RPMI8226 (cell line): ENCODE measurements at places on chromosomes 6 and 20.
A peak's percentile ranks its signal among the peaks of the same experiment; 100 is the strongest.

DNA sequence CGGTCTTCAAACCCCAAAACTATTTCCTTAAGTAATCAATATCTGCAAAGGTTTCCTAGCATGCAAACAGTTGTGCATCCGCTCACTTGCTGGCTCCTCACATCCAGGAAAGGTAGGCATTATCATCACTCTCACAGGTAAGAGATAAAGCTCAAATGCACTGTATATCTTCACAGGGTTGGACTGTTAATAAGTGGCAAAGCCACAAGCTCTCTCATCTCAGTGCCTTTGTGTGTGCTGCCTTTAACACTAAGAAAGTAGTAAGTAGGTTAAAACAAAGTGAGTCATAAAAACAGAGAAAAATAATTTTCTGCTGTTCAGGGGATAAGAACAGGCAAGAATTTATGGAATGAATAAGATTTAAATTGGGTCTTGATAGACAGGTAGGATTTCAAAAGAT, 21.3 kb downstream of the MAN1A1 start:
- no peak for DNase-seq

DNA sequence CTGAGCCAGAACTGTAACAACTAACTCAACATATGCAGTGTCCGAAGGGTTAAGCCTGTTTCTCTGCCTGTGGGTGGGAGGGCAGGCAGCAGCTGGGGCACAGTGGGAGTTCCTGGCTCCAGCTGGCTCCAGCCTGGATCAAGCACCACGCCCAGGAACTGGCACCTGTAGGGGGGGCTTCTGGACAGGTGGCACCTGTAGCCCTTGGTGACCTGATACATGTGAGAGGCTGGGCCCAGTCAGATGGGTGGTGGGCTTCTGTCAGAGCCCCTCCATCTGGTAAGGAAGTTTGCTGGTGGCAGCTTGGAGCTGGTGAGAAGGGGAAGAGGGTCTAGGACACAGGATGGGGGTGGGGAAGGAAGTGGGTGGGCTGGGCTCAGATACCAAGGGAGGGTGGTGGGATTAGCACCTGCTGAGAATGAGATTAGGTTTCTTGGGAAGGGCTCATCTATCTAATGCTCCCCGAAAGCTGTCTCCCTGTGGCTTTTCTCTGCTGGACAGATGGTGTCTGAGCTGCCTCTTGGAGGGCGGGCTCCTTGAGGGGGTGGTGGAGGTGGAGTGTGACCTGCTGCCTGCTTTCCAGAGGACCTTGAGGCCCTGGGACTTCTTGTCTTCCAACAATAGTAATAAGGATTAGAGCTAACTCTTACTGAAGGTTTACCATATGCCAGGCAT, 28.5 kb downstream of the BCL2L1 start:
- no peak for DNase-seq

- no peak for DNase-seq
These were observed 41.7 kb downstream of the LRRN4 start for GRCh38 chr20:6012179-6012578.

- no peak for DNase-seq
These were observed 4.1 kb upstream of the PREX1 start for GRCh38 chr20:48831718-48832404.

GRCh38 chr20:49287555-49288249, 9.8 kb upstream of the ZNFX1 start:
- DNase-seq: no peak

- DNase-seq: peak; percentile 56
These were observed 6.0 kb downstream of the HRH3 start for GRCh38 chr20:62214067-62214466.

DNA sequence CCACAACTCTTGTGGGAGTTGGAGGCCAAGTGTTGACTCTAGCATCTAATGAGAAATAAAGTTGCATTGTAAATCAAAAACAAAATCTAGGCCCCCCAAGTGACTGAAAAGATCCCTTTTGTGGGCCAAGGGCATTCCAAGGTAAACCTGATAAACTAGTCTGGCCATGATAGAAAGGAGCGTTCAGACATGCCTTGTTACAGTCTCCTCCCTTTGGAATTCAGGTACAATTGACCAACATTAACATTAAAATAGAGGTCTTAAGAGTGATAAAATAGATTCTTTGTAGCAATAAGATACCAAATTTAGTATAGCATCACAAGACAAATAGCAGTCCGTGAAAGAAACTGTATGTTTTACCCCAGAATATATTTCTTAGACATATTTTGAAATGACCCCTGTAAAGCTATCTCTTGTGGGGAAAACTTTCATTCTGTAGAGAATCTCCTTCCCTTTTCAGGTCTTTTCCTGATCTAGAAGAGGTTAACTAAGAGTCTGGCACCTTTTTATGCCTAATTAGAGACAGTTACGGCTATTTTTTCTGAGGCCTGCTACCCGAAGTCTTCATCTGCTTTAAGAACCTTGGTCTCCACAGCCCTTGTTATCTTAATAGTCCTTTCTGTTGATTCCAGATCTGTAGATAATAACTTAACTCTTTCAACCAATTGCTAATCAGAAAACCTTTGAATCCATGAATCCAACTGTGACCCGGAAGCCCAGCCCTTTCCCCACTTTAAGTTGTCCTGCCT, 495.4 kb upstream of the MMS22L start:
- no peak for DNase-seq

DNA sequence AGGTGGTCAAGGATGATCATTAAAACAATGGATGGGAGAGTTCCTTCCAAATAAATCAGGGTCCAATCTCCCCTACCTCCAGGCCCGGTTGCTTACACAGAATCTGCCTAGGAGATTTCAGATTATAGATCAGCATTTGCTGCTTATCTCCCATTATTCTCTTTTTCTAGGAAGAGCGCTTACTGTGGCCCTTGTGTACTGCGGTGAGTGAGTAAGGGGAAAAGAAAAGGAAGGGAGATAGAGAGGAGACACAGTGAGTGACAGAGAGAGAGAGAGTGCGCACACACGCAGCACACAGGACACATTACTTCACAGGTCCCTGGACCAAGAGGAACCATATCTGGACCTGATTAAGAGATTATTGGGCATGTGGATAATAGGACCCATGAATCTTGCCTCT, 6.2 kb downstream of the LATS1 start:
- no peak for DNase-seq

GRCh38 chr6:125835221-125835744, 44.5 kb downstream of the NCOA7 start:
- no peak for DNase-seq

DNA sequence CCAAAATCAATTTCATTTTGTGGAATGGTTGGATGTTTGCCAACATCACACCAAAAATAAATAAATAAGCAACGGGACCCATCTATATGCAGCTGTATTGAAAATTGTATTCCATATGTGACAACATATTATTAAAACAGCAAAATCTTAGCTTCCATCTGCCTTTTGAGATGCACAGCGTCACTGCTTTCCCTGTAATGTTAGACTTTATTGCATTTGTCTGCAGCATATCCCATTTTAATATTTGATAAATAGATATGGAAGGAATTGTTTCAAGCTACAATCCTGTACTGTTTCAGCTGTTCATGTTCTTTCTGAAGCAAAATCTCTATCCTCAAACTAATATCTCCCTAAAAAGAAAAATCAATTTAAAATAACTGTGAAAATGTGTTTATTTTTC, 509.1 kb downstream of the PKHD1 start:
- DNase-seq: no peak

DNA sequence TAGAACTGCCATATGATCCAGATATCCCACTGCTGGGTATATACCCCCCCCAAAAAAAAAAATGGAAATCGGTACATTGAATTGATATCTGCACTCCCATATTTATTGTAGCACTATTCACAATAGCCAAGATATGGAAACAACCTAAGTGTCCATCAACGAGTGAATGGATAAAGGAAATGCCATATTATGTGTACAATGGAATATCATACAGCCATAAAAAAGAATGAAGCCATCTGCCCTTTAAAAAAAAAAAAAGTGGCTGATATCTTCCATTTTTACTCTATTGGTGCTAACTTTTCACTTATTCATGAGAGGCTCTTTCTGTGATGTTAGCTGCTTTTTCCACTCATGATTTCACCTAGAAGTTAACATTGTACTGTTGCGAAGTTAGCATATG, 156.5 kb downstream of the REV3L start:
- no peak for DNase-seq

DNA sequence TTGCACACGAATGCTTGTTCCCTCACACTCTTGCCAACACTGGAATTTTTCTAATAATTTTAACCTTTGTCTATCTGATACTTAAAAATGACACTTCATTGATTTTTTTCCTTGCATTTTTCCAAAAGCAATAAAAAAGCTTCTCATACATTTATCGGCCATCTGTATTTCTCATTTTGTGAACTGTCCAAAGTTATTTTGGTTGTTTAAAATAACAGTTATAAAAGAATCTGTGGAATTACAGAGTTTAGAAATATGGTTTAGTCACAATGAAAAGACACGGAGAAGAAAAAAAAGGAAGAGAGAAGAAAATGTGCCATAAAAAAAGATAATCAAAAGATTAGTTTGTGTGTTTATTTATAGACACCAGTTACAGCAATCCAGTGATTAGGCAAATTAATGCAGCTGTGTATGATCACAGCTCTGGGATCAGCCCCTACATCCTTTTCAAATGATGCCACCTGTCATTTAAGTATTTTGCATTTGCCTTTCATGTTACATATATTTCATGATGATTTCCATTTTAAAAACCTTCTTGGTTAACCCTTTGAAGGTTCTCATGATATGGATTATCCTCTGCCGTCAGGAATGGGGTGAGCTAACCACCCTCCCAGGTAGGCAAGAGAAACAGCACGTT, 171.7 kb downstream of the BACH2 start:
- DNase-seq: no peak

- peak; percentile 62 for DNase-seq
These were observed 278.4 kb downstream of the LRFN2 start for GRCh38 chr6:40308533-40309306.

- no peak for DNase-seq
These were observed 37.0 kb downstream of the DYNLT1 start for GRCh38 chr6:158607411-158608170.

- no peak for DNase-seq
These were observed 151.8 kb downstream of the ZFP64 start for GRCh38 chr20:52039790-52040189.

- peak; percentile 56 for DNase-seq
These were observed 76.2 kb downstream of the FAM229B start for GRCh38 chr6:112163295-112164257.

GRCh38 chr6:13838616-13839015, 24.3 kb upstream of the MCUR1 start:
- DNase-seq: no peak

GRCh38 chr6:142551274-142551811, 249.5 kb downstream of the ADGRG6 start:
- peak; percentile 33 for DNase-seq

- no peak for DNase-seq
These were observed 84.2 kb upstream of the MARCKS start for GRCh38 chr6:113772961-113773360.

GRCh38 chr6:126170978-126171382, 168.9 kb upstream of the CENPW start:
- peak; percentile 47 for DNase-seq

- DNase-seq: peak; percentile 2
These were observed 28.8 kb downstream of the RWDD2A start for GRCh38 chr6:83221889-83222479.

- no peak for DNase-seq
These were observed 236.9 kb downstream of the CD109 start for GRCh38 chr6:73932866-73933265.

GRCh38 chr20:1800777-1801176, 94.4 kb upstream of the SIRPA start:
- peak; percentile 33 for DNase-seq

DNA sequence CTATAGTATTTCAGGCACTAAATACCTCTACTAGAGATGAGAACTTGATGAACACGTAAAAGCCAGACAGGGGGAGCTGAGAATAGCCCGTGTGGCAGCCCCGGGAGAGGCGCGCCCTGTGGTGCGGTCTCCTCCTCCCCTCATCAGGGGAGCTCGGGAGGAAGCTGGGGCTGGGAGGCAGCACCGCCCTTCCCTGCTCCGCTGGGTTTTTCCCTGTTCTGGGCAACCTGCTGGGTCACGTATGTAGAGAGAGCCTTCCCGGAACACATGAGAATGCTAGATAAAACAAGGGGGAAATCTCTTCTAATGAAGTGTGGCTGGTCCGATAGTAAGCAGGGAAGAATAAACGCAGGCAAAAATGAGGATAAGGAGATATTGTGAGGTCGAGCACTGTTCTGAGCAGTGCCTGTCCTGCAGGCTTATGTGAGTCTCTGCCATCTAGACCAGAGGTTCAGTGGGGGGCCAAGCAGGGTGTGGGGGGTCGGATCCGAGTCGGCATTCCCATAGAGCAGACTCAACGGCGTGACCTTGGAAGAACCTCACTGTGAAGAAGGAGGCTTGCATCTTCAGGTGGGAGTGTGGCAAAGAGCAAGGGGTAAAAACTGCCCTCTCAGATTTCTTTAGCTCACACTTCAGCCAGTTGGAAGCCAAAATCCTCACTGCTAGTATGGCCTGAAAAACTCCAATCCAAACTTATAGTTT, 13.4 kb upstream of the RPS6KA2 start:
- DNase-seq: no peak

DNA sequence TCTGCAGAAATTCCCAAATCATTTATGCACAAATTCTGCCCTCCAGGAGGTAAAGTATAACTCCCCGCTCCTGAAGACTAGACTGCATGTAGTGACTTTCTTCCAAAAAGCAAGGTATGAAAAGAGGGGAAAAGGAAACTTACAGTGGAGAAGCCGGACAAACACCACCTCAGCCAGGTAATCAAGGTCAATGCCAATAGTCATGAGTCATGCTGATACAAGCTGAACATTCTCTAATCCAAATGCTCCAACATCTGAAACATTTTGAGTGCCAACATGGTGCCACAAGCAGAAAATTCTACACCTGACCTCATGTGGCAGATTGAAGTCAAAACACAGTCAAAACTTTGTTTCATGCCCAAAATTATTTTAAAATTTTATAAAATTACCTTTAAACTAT, 165.6 kb downstream of the FOXA2 start:
- no peak for DNase-seq

DNA sequence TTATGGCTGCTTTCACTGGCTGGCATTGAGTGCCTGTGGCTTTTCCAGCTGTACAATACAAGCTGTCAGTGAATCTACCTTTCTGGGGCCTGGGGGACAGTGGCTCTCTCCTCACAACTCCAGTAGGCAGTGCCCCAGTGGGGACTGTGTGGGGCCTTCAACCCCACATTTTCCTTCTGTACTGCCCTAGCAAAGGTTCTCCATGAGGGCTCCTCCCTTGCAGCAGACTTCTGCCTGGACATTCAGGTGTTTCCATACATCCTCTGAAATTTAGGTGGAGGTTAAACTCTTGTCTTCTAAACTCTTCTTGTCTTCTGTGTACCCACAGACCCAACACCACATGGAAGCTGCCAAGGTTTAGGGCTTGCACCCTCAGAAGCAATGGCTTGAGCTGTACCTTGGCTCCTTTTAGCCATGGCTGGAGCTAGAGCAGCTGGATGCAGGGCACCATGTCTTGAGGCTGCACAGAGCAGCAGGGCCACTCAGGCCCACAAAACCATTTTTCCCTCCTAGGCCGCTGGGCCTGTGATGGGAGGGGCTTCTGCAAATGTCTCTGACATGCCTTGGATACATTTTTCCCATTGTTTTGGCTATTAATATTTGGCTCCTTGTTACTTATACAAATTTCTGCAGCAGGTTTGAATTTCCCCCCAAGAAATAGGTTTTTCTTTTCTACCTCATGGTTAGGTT, 9.6 kb downstream of the PEX7 start:
- DNase-seq: no peak

GRCh38 chr6:137489046-137490005, 4.9 kb downstream of the OLIG3 start:
- DNase-seq: no peak

- DNase-seq: no peak
These were observed 1.9 kb downstream of the FBXO9 start for GRCh38 chr6:53066874-53067706.

- DNase-seq: no peak
These were observed 46.4 kb downstream of the ORC3 start for GRCh38 chr6:87636315-87636714.
